GM23248 (cell line): ENCODE measurements at places on chromosomes 2 and 18. TPM values are rescaled to one million over a fixed set of nuclear protein-coding genes. Genes with fewer than 3 reads are reported as not detected.

Gene FAM237A
- not detected in 2 replicates for total RNA-seq

Gene HOXD8
- total RNA-seq, result 23.4 and 27.8 TPM in 2 replicates

Gene CHRND
- total RNA-seq, result not detected in 2 replicates

Gene CNRIP1
- 21.8 and 37.7 TPM in 2 replicates for total RNA-seq

Gene ABCG5
- total RNA-seq, result not detected in 2 replicates

Gene UGT1A4
- total RNA-seq, result not detected in 2 replicates

Gene SERPINB3
- not detected in 2 replicates for total RNA-seq

Gene GPR17
- total RNA-seq, result not detected in 2 replicates

Gene CDC42EP3
- 144 and 166 TPM in 2 replicates for total RNA-seq

Gene DNAJC5G
- not detected in 2 replicates for total RNA-seq

Gene AQP12A
- not detected in 2 replicates for total RNA-seq

Gene NCKAP5
- 0.65 and 1.5 TPM in 2 replicates for total RNA-seq

Gene CSRNP3
- total RNA-seq, result 0.43 and 1.1 TPM in 2 replicates

Gene CYP27C1
- 0.13 and 0.65 TPM in 2 replicates for total RNA-seq

Gene MYO7B
- under 0.01 TPM in 1 of 2 replicates, not detected in the other for total RNA-seq

Gene ABHD3
- total RNA-seq, result 2.3 and 3.4 TPM in 2 replicates

Gene LTBP1
- 198 and 211 TPM in 2 replicates for total RNA-seq

Gene PLCD4
- total RNA-seq, result 0.51 and 1.3 TPM in 2 replicates
